Activated T-cell treated with anti-CD3 and anti-CD28 coated beads for 4 hours (primary cell): ENCODE measurements at places on chromosomes 1 and 21.

GRCh38 chr1:87986130-87986866 lies 657.6 kb downstream of the LMO4 start:
- no peak for DNase-seq

DNA sequence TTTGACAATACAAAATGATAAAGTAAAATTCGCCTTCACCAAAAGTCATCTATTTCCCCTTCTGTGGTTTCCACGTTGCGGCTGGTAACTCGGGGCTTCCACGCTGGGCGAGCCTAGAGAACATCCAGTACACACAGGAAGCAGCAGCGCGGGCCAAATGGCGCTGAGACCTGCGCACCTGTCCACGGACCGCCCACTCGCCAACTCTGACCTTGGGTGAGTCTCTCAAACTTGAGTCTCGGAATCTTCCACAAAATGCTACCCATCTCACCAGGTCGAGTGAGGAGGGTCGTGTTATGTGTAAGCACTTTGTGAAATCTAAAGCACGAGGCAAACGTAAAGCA lies 820 bp upstream of the TTF2 start:
- DNase-seq, result no peak

DNA sequence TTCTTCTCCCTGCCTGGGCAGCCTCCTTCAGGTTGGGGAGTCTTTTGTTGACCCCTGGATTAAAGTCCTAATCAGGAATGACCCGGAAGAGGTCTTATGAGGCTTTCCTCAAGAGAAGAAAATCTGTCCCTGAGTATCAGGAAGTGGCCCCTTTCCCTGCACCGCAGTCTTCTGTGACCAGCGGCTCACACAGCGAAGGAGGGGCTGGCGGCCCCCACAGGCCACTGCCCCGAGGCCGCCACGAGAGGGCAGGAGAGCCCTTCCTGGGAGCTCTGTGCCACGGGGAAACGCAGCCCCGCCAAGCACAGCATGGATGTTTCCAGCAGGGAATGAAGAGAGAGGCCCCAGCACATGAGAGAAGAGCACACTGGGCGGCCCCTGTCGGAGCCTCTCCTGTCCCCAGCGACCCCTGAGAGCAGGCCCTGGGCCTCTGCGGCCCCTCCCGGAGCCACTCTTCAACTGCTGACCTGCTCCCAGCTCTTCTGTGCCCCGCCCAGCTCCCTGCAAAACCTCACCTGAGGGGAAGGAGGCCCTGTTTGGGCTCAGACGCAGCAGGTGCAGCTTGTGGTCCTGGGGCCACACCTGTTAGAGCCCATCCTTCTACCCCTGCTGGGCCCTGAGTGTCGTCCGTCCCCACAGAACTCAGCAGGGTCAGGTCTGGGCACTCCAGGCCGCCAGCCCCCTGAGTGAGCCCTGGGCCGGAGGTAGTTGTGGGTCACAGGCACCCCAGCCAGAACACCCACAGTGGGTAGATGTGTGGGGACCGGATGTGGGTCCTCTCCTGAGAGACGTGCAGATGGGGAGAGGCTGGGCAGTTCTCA lies 4.9 kb upstream of the POFUT2 start:
- DNase-seq, result peak; percentile 58

DNA sequence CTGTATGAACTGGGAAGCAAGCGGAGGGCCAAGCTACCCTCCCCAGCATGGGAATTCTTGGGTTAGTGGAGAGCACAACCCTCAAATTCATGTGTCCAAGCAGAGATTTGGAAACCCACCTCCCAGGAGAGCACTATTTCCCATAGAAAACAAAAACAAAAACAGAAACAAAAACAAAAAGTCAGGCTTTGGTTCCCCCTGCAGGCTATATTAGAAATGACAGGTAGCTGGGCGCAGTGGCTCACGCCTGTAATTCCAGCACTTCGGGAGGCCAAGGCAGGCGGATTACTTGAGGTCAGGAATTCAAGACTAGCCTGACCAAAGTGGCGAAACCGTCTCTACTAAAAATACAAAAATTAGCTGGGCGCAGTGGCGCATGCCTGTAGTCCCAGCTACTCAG lies 10.8 kb downstream of the MINDY1 start:
- DNase-seq, result no peak

- DNase-seq, result no peak
Measured at GRCh38 chr21:34926803-34927467, 122.2 kb downstream of the RUNX1 start.

GRCh38 chr1:219661464-219662092 lies 48.7 kb upstream of the ZC3H11B start:
- DNase-seq, result no peak

- DNase-seq, result no peak
Measured at GRCh38 chr1:54795356-54795665, 5.8 kb downstream of the TTC22 start.

GRCh38 chr1:68301471-68302001 lies 69.2 kb upstream of the WLS start:
- no peak for DNase-seq

DNA sequence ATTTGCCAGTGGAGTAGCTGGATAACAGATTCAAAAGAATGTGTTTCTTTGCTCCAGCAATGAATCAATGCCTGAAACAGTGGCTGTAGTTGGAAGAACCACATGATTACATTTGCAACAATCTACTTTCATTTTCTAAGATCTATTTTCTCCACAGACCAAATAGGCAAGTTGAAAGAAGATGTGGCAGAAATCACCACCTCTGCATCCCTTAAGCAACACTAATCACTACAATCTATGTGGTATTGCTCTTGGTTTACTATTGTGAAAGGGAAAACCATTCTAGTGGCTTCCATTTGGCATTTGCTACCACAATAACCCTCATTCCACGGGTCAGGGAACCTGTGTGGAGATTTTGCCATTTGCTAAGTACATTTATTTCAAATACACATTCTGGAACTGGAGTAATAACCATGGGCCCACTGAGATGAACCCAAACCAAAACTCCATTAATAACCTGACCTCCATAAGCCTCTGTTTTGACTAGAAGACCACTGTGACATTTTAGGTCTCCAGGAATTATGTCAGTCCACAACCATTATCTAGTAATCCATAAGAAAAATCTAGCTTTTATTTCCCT lies 66.3 kb downstream of the C1orf185 start:
- DNase-seq, result no peak

- DNase-seq, result no peak
Measured at GRCh38 chr1:79215311-79215710, 208.8 kb upstream of the ADGRL4 start.

GRCh38 chr1:111358964-111359363 lies 68.3 kb downstream of the CHIA start:
- no peak for DNase-seq

DNA sequence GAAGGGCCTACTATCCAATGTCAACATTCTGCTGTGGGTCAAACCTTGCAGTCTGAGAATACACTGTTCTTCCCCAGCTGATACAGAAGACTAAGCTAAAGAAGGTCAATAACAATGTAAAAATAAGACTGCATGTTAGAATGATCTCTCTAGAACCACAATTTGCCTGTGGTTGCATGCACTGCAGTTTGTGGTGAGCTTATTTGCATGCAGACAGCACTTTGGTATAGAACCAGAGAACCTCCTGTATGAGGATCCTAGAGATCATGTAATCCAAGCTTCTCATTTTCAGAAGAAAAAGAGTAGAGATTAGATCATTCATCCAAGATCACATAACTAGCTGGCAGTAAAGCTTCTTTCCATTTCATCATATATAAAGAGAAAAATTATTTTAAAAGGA lies 15.8 kb downstream of the SYNJ1 start:
- no peak for DNase-seq

DNA sequence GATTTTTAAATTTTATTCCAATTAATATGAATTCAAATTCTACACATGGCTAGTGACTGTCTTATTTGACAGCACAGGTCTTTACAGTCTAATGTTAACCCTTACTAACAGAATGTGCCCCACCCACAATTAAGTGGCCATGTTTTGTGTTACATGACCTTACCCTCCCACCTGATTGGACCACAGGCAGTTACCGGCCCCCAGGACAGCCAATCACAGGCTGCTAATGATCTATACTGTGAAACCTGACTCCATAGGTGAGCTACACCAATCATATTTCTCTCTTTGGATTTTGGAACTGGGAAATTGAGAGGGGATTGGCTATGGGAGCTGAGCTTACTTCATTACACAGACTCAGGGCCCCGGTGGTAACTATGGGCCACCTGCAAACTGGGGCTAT lies 27.5 kb downstream of the ZP4 start:
- no peak for DNase-seq

- no peak for DNase-seq
Measured at GRCh38 chr1:239861985-239862384, 229.7 kb upstream of the FMN2 start.

DNA sequence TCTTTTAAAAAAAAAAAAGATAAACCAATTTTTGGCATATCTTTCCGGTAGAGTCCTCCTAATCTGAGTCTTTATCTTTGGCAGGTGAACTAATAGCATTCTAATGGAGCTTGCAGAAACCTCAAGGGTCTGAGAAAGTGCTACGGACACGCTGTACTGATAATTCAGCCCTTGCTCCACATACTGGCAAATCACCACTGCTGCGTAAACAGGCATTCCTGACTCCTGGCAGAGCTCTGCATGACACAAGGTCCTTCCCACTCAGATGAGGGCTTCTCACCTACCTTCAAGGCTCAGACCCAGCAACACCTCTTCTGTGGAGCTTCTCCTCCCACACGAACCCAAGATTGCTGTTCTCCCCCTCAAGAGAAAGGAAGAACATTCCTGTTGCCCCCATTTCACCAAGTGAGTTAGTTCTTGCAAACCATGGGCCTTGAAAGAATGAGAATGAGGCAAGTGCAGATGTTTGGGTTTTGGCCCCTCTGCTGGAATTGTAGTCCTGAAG lies 48.0 kb downstream of the LYST start:
- no peak for DNase-seq

DNA sequence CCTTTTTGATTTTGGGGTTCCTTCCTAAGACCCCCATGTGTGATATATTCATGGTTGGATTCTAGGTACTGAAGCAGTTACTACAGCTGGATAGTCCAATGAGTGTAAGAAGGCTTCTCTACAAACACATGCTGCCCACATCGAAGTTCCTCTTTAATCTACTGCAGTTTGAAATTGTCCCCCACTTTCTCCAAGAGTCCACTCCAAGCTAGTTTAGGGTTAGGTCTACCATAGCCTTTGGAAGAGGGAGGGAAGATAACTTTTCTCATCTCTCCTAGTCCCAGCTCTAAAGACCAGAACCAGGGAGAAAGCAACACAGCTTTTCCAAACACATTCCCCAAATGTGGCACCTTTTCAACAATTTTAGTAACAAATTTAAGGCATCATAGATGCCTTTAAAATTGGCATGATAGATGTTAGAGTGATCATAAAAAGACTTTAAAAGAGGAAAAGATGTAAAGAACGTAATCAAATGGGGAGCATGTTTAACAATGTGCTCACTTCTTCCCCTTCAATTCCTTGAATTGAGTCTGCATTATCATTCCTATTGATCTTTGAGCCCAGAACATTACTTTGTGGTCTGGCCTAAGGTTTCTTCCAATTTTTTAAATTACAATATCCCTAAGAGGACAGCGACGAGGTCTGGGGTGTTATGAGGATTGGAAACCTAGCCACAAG lies 1.0 kb upstream of the EXO1 start:
- no peak for DNase-seq
